ENCODE measurements at places on chromosomes 2 and 18. TPM values are rescaled to one million over a fixed set of nuclear protein-coding genes. Genes with fewer than 3 reads are reported as not detected.

Gene ASB18
- not detected for total RNA-seq

Gene ASPRV1
- total RNA-seq: 1.1 TPM

Gene GPR17
- not detected for total RNA-seq

Gene CCDC74A
- 12.6 TPM for total RNA-seq

Gene LYPD6
- 4.8 TPM for total RNA-seq

Gene KCNS3
- 18.1 TPM for total RNA-seq

Gene SEMA4F
- total RNA-seq: 6.3 TPM

Gene SALL3
- 83.8 TPM for total RNA-seq

Gene GALNT14
- total RNA-seq: 6.8 TPM

Gene CCDC85A
- total RNA-seq: 0.22 TPM

Gene TWIST2
- 5.7 TPM for total RNA-seq

Gene SP3
- total RNA-seq: 72.8 TPM

GRCh38 chr2:65429786-65430602 is 2.4 kb downstream of the SPRED2 start:
- H3K36me3 ChIP-seq: no peaks in the 10 kb centered on the region
- H3K27me3 ChIP-seq: peaks cover 49% of the 10 kb centered on the region
- H3K27ac ChIP-seq: no peak overlapping the region
- no peak for DNase-seq
- peaks cover 23% of the 10 kb centered on the region for H3K4me1 ChIP-seq
- peak overlapping the region; percentile 74 for H3K4me3 ChIP-seq

DNA sequence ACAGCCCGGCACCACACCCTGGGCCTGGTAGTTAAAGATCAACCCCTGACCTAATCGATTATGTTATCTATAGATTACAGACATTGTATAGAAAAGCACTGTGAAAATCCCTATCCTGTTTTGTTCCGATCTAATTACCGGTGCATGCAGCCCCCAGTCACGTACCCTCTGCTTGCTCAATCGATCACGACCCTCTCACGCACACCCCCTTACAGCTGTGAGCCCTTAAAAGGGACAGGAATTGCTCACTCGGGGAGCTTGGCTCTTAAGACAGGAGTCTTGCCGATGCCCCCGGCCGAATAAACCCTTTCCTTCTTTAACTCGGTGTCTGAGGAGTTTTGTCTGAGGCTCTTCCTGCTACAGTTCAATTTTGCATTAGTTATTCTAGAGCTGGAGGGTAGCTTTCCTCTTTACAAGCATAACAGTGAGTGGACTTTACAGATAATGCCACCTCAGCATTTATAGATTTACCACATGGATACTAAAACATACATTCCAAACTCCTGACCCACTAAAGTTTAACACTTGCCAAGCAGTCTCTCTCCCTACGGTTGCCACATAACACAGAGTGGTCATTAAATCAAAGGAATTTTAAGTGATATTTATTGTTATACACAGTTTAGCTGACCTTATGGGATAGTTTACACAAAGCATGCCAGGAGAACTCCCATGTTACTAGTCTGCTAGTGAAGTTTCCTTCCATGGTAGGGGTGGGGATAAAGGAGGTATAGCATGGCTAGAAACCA is 101.0 kb downstream of the EVA1A start:
- peaks cover 25% of the 10 kb centered on the region for H3K4me1 ChIP-seq
- H3K27me3 ChIP-seq: no peaks in the 10 kb centered on the region
- H3K4me3 ChIP-seq: no peak overlapping the region
- no peaks in the 10 kb centered on the region for H3K36me3 ChIP-seq
- no peak overlapping the region for H3K27ac ChIP-seq

DNA sequence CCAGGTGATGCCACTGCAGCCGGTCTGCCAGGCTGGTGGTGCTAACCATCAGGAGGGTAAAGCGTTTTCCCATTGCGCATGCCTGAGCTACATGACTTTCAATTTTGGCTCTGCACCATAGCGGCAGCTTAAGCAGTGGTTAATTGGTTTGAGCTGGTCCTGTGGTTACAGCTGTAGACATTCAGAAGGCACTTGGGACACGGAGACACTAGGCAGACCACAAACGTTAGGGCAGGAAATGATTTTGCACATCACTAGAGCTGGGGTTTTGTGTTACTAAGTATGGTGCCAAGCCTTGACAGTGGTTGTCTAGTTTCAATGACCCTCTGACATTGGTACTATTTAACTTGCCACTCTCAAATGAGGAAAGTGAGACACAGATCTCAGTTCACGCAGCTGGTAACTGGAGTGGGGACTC is 28.9 kb upstream of the CNOT11 start:
- no peak overlapping the region for H3K4me3 ChIP-seq
- H3K27ac ChIP-seq: no peak overlapping the region
- H3K27me3 ChIP-seq: no peaks in the 10 kb centered on the region
- no peak for DNase-seq
- no peaks in the 10 kb centered on the region for H3K4me1 ChIP-seq
- no peaks in the 10 kb centered on the region for H3K36me3 ChIP-seq

DNA sequence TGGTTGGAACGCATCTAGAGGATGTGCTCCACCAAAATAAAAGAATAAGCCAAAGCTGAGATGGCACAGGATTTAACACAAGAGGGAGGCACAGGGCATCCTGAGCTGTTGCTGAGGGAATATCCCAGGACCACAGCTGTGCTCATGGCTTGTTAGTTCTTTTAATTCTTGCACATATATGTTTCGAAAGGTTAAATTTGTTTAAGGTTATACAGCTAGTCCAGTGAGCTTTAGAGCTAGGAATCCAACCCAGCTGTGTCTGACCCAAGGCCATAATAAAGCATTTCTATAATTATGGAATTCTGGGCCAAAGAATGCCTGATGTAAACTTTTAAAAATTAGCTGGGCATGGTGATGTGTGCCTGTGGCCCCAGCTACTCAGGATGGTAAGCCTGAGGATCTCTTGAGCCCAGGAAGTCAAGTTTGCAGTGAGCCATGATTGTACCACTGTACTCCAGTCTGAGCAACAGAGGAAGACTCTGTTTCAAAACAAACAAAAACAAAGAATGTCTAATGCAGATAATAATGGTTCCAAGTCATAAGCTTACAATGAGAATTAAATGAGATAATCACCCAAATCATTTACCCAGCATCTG is 66.4 kb upstream of the CCBE1 start:
- H3K4me3 ChIP-seq: no peak overlapping the region
- DNase-seq: no peak
- no peaks in the 10 kb centered on the region for H3K27me3 ChIP-seq
- H3K4me1 ChIP-seq: no peaks in the 10 kb centered on the region
- H3K27ac ChIP-seq: no peak overlapping the region

- no peak for DNase-seq
- peak overlapping the region; percentile 6 for H3K27ac ChIP-seq
- peaks cover 33% of the 10 kb centered on the region for H3K4me1 ChIP-seq
- no peaks in the 10 kb centered on the region for H3K36me3 ChIP-seq
- H3K27me3 ChIP-seq: no peaks in the 10 kb centered on the region
- no peak overlapping the region for H3K4me3 ChIP-seq
These were observed 42.0 kb downstream of the PKP4 start for GRCh38 chr2:158498749-158499136.

DNA sequence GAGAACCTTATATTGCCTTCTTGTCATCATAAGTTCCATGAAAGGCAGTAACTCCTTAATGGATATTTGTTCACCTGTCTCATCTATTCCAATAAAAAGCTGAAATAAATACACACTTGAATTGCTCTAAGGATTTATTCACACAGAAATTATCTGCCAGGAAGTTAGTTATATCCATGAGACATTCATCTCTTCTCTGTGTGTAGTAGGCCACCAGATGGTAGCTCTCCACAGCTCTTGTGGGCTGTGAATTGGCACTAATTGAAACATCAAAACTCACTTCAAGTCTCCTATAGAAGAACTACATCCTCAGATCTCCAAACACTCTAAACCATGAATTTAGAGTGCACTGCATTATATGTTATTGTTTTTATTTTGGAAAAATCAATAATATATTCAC is 189.6 kb downstream of the DSC3 start:
- DNase-seq: no peak
- no peak overlapping the region for H3K4me3 ChIP-seq
- H3K27ac ChIP-seq: no peak overlapping the region
- H3K4me1 ChIP-seq: no peaks in the 10 kb centered on the region
- peaks cover 5% of the 10 kb centered on the region for H3K36me3 ChIP-seq

DNA sequence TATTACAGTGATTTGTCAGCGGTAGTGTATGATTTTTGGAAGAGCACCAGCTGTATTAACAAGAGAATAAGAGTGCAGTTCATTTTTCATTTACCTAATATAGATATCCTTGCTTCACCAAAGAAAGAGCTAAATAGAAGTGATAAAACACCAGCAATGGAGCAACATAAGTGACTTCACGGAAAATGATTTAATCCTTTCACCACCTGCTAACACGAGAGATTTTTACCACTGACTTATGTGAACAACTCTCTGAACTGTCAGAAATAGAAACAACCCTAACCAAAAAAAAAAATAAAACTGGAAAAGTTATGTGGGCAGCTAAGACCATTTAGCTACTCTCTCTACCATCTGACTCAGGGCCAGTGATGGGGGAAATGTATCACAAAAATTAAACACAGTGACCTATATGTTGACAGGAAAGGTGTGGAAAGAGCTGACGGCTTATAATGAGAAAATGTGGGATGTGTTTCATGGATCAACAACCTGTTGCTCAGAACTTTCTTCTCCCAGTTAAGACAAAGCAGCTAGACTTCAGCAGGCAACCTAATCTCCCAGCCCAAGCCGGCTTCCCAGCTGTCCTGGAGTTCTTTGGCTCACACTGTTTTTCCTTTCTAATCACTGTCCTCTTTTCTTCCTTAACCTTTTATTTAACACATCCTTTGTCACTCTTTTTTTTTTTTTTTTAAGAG is 272.7 kb downstream of the SS18 start:
- no peak overlapping the region for H3K27ac ChIP-seq
- peaks cover 10% of the 10 kb centered on the region for H3K4me1 ChIP-seq
- no peak overlapping the region for H3K4me3 ChIP-seq
- no peak for DNase-seq
- H3K36me3 ChIP-seq: no peaks in the 10 kb centered on the region
- H3K27me3 ChIP-seq: no peaks in the 10 kb centered on the region

DNA sequence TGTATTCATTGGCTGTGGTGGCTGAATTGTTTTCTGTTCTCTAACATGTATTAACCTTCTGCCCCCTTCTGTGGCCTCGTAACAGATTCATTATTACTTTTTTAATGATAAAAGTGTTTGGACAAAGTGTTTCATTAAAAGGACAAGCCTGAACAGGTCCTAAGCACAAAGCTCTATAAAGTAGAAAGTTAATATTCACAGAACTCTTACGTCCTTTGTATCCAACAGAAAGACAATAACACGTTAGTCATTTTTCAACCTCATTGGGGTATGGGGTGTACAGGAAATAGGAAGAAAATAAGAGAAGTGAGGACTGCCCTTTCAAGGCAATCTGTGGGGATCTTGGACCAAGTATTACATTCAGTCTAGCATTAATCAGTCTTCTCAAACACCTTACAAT is 105.5 kb upstream of the RGPD4 start:
- DNase-seq: no peak
- H3K36me3 ChIP-seq: no peaks in the 10 kb centered on the region
- H3K27me3 ChIP-seq: no peaks in the 10 kb centered on the region

GRCh38 chr2:233005096-233005495 is 8.0 kb downstream of the NGEF start:
- H3K36me3 ChIP-seq: no peaks in the 10 kb centered on the region
- no peaks in the 10 kb centered on the region for H3K4me1 ChIP-seq
- H3K4me3 ChIP-seq: no peak overlapping the region
- no peak for DNase-seq
- H3K27me3 ChIP-seq: peaks cover 2% of the 10 kb centered on the region
- no peak overlapping the region for H3K27ac ChIP-seq

DNA sequence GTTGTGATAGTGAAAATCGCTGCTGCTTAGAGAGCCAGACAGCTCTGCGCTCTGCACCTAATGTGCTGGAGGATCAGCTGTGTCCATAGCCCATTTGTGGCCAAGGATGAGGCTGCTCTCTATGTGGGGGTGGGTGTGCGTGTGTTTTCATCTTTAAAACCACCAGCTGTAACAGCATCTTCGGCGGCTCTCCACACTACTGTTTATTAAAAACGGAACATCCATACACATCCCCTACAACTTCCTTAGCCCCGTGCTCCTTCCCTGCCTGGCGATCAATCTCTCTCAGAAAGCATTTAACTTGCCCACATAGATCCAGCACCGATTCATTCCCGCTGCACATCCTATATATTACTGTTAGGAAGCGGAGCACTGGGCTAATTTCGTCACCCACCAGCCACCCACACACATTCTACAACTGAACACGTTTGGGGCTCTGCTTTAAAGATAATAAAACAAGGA is 1.6 kb downstream of the CELF4 start:
- H3K36me3 ChIP-seq: no peaks in the 10 kb centered on the region
- H3K27ac ChIP-seq: no peak overlapping the region
- DNase-seq: no peak
- peaks cover 30% of the 10 kb centered on the region for H3K4me1 ChIP-seq
- H3K4me3 ChIP-seq: 0 out of 2 replicates have a peak overlapping the region, but pooled peaks have one; percentile 23
- peaks cover 80% of the 10 kb centered on the region for H3K27me3 ChIP-seq

GRCh38 chr2:44674473-44675284 is 266.8 kb upstream of the SIX3 start:
- no peaks in the 10 kb centered on the region for H3K27me3 ChIP-seq
- no peaks in the 10 kb centered on the region for H3K36me3 ChIP-seq
- H3K4me1 ChIP-seq: peaks cover 19% of the 10 kb centered on the region
- no peak for DNase-seq
- H3K27ac ChIP-seq: no peak overlapping the region

DNA sequence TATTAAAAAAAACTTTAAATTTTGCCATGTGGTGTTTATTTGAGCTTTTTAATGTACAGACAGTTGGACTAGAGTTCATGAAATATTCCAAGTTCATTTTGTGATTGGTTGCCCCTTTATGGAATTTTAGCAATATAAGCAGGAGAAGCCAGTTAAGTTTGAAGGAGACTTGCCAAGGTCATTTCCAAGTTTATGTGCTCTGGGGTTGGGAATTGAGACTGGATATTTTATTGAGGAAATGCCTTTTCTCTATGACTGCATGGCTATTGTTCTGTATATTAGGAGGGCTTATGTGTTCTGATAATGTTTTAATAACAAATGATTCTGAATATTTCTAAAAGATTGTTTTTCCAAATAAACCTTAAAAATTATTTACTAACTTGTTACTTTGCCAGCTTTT is 67.0 kb upstream of the TCF4 start:
- no peak overlapping the region for H3K4me3 ChIP-seq
- no peaks in the 10 kb centered on the region for H3K27me3 ChIP-seq
- DNase-seq: no peak
- H3K27ac ChIP-seq: no peak overlapping the region
- peaks cover 6% of the 10 kb centered on the region for H3K4me1 ChIP-seq

GRCh38 chr2:130870161-130870485 is 33.4 kb downstream of the ARHGEF4 start:
- peaks cover 5% of the 10 kb centered on the region for H3K4me1 ChIP-seq
- H3K4me3 ChIP-seq: no peak overlapping the region
- no peak for DNase-seq
- no peaks in the 10 kb centered on the region for H3K27me3 ChIP-seq

GRCh38 chr2:230668184-230668938 is 44.3 kb upstream of the CAB39 start:
- H3K27ac ChIP-seq: no peak overlapping the region
- peaks cover 2% of the 10 kb centered on the region for H3K27me3 ChIP-seq
- H3K36me3 ChIP-seq: no peaks in the 10 kb centered on the region
- no peak for DNase-seq
